ENCODE measurements at places on chromosomes 3 and 15.

DNA sequence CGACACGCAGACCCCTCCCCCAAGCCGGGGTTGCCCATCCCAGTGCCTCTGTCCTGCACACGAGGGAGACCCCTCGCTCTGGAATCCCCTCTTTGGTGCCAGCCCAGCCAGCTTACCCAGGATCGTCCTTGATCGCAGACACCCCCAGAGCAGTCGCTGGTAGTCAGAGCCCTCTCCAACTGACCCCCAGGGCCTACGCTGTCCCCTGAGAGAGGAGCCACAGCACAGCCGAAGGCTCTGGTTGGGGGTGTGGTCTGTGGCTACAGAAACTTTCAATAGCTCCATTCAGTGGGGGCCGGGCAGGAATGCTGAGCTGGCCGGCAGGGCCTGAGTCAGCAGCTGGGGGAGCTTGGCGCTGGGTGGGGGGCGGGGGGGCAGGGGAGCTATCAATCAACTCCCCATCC lies at the start of gene LCTL:
TSS of gene LCTL (minus strand) at position 258 of the 404 bp plus-strand sequence. CDS start 633 bp downstream, outside the sequence.
- no peak for DNase-seq

- DNase-seq = no peak
Observed at GRCh38 chr3:48406443-48407431, 23.1 kb downstream of the PLXNB1 start.

- no peak for DNase-seq
Observed at GRCh38 chr3:48532271-48532976, 24.2 kb downstream of the PFKFB4 start.

GRCh38 chr15:99155961-99156443 lies 51.1 kb downstream of the SYNM start:
- DNase-seq = no peak

GRCh38 chr3:14687360-14687759 lies 12.4 kb downstream of the C3orf20 start:
- no peak for DNase-seq

GRCh38 chr3:192514081-192514753 lies 213.1 kb downstream of the FGF12 start:
- no peak for DNase-seq

GRCh38 chr15:64133623-64134344 lies 17.7 kb upstream of the SNX22 start:
- DNase-seq = no peak

DNA sequence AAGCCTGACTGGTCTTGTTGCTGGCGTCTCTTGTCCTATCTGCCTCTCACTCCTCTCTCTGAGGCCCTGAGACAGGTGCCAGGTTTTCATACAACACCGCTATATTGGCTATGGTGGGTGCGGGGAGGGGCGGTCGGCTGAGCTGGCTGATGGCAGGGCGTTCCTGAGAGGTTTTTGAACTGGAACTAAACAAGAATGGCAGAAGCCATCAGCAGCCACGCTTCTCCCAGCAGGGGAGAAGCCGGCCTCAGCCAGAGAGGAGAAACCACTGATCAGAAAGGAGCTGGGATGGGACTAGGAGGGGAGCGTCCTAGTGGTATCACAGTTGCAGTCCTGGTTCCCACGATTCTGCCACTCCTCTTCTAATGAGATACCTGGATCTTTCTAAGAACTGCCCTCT lies 89.9 kb upstream of the PRR23E start:
- no peak for DNase-seq

GRCh38 chr3:136193278-136194054 lies 2.7 kb downstream of the MSL2 start:
- DNase-seq = no peak

DNA sequence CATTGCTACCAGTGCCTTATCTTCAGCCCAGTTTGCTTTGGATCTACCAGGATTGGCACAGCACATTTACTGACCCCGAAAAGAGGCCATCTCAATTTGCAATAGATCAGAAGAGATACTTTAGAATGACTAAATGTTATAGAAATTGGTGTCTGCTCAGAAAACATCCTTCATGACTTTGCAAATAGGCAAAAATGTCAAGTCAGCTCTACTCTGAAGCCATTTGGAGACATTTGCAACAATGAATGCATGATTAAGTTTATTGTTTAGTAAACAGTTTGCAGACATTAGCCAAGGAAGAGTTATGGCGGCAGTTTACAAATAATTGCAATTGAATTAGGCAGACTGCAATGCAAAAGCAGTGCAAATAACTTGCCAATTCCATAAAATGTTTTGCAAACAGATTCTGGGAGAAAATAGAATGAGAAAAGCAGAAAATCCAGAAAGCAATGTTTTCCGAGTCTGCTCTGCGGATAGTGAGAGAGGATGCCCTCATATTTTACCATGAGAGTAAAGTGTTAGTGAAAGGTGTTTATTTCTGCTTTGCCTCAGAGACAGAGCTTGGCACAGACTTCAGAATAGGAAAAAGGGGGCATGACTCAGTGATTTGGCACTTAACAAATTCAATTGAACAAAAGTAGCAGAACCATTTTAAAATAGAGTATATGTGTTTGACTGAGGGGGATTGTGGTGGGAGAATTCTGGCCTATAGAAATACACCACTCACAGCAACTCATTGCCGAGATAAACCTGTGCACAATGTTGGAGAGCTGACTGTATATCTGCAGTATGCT lies 334.9 kb upstream of the NR2F2 start:
- no peak for DNase-seq

- DNase-seq = no peak
Observed at GRCh38 chr3:80492162-80492561, 724.4 kb upstream of the ROBO1 start.

DNA sequence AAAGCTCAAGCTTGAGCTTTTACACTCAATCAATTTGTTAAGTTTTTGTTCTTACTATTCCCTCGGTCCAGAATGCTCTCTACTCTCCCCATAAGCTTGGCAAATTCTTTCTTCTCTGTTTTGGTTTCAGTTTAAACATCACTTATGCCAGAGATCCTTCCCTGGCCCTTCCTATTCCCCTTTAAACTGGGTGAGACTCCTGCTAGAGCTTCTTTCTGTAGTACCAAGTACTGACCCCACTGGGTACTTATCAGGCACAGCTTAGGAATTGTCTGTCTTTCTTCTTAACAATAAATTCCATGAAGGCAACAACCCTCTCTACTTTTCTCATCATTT lies 76.7 kb upstream of the PHLDB2 start:
- DNase-seq = no peak

- DNase-seq = no peak
Observed at GRCh38 chr3:42117175-42118008, 26.2 kb downstream of the TRAK1 start.

GRCh38 chr15:69414701-69415167 lies 585 bp downstream of the KIF23 start:
- no peak for DNase-seq

DNA sequence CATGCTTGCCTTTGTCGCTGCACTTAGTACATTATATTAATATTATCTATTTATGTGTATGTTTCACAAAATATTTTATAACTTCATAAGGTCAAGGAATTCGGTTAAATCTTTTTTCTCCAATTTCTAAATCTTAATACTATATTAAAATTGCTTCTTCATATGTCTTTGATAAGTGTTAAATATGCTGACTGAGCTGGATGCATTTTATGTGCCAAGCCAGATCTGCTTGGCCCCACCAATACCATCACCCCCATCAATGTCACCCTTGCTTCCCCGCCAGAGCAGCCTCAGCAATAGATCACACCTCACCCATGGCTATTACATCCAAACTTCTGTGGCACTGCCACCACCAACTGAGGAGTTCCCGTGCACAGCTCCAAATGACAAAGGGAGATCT lies 164.1 kb upstream of the STRIT1 start:
- DNase-seq = no peak

DNA sequence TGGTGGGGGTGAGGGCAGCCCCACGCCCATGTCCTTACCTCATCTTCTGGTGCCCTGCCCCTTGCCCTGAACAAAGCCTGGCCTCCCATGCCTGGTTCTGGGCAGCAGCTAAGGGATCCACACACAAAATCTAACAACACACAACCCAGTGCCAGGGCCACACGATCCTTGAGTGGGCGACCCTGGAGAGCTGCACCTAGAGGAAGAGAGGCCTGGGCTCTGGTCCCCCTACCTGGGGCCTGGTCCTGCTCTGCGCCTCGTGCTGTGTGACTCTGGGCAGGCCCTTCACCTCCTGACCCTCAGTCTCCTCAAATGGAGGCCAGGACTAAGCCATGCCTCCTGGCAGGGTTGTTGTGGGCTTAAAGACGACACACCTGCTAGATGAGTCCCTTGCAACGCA lies 20.0 kb upstream of the C3orf22 start:
- no peak for DNase-seq

- no peak for DNase-seq
Observed at GRCh38 chr3:194984066-194984465, 286.9 kb downstream of the XXYLT1 start.

DNA sequence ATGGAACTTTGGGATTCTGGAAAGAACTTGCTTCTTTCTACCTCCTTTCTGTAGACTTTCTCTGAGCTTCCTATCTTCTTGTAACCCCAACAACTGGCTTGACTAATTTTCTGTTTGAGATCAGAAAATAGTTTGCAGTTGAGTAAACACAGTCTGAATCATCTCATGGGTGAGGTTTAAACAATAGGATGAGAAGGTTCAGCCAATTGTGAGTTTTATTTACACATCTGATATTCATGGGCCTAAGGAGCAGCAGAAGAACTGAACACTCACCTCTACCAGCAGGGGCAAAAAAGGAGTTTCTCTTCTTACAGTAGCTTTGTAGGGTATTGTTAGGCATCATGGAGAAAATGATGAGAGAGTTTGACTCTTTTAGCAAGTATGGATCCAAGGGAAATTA lies 54.2 kb downstream of the DTWD1 start:
- no peak for DNase-seq

DNA sequence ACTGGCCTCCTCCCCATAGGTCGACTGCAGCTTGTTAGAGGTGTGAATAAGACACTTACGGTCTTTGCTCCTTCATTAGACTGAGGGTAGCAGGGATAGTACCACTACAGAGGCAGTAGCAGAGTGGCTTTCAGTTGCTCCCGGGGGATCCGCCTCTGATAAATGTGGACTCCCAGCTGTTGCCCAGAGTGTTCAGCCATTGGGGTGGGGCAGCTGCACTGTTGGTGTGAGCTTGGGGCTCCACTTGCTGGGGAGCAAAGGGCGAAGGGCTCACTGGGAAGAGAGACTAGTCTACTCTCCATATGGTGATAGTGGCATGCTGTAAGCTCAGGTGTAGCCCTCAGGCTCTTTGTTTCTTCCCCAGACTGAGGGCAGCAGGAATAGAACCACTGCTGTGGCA lies 239.1 kb downstream of the LRRN1 start:
- no peak for DNase-seq

GRCh38 chr3:169940470-169941181 lies 26.0 kb upstream of the SEC62 start:
- DNase-seq = no peak

GRCh38 chr3:153331676-153332075 lies 169.7 kb downstream of the RAP2B start:
- no peak for DNase-seq

GRCh38 chr3:104582092-104582491 lies 784.6 kb upstream of the ALCAM start:
- no peak for DNase-seq

DNA sequence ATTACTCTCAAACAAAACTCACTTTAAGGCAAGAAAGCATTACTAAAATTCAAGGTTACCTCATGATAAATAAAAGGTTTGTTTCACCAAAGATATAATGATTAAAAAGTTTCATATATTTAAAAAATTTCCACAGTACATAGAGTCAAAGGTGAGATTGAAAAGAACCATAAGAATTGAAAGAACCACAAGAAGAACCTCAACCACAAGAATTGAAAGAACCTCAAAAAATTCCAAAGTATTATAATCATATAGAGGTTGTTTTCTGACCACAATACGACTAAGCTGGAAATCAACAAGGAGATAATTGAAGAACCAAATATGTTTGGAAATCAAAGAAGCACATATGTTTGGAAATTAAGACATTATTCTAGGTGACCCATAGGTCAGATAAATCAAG lies 52.7 kb downstream of the SLC25A36 start:
- no peak for DNase-seq

GRCh38 chr3:162586591-162586990 lies 1090.0 kb downstream of the OTOL1 start:
- DNase-seq = no peak

DNA sequence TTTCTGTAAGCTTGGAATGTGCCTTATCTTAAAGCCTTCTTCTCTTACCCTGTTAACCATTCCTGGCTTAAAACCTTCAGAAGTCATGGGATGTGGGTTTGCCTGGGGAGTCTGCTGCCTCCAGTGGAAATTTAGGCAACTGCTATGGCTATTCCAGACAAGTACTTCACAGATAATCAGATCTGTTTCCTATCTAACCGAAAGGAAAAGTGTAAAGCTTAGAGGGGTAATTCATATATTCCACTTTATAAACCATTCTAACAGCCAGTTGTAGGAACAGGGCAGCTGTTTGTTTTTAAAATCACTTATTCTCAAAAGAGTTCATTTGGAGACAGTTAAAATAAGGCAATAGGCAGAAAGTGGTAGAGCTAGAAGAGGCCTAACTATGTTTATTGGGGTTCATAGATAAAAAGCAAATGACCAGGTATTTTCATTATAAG lies 219.9 kb downstream of the TCF12 start:
- no peak for DNase-seq

- no peak for DNase-seq
Observed at GRCh38 chr15:63276342-63277037, 915 bp upstream of the APH1B start.

DNA sequence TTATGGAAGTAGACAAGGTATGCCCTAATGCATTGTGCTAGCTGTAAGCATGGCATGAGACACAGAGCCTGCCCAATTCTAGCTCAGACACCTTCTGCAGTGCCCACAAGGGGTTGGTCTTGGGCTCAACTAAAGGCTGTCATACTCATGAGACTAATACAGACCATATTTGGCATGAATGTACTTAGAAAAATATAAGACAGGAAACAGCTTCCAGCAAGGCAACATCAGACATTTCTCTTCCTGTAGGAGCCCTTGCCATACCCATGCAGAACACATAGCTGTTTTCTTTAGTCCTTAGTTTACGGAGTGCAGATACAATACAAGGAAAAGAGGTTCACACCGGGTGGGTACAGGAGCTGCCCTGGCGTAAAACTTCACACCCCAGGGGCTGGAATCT lies 30.5 kb upstream of the NR1I2 start:
- DNase-seq = no peak

DNA sequence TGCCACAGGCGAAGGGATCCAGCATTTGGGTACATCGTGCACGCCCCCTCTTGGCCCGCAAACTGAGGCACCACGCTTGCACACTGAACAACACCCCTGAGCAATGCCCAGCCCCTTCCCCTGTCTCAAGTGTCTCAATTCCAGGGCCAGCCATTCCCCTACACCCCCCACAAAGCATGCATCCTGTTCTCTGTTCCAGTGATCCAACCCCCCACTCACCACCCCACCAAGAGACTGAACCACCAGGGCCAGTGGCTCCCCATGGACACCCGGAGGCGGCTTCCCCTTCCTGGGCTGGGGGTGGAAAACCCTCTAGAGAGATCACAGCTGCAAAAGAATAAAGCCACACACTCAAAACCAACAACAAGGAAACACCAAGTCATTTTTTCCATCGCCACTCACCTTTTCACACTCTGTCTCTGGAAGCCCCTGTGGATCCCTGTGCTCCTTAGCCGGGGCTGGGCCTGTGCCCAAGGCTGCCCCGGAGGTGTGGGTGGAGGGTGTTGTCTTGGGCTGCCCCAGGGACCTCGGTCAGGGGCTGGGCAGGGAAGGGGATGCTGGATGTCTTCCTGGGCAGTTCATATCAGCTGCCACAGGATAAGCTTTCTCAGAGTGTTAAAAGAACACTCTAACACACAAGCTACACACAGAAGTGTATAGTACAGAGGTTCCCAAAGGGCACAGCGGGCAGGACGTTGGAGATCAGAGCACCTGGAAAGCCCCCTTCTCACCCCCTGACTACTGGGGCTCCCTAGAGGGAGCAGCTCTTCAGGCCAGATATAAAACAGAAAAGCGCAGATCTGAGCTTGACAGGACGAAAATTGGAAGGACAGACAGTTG lies 92.5 kb downstream of the CHSY1 start:
- DNase-seq = no peak

Measured in activated gamma-delta T cell treated with anti-CD3 and anti-CD28 coated beads, Interleukin-2, amount 50 U/mL, for 16 hours (primary cell).